ENCODE measurements at places on chromosomes 4 and X. TPM values are rescaled to one million over a fixed set of nuclear protein-coding genes. Genes with fewer than 3 reads are reported as not detected.

- no peaks in the 10 kb centered on the region for H3K27me3 ChIP-seq
- DNase-seq = no peak
- no peak overlapping the region for H3K4me3 ChIP-seq
- H3K4me1 ChIP-seq = no peaks in the 10 kb centered on the region
- H3K36me3 ChIP-seq = no peaks in the 10 kb centered on the region
Observed at GRCh38 chr4:134798573-134798972, 597.0 kb upstream of the PABPC4L start.

GRCh38 chr4:113256946-113257345, 207.5 kb downstream of the ANK2 start:
- DNase-seq = no peak
- H3K27ac ChIP-seq = no peak overlapping the region
- H3K4me1 ChIP-seq = no peaks in the 10 kb centered on the region
- no peak overlapping the region for H3K4me3 ChIP-seq
- H3K36me3 ChIP-seq = no peaks in the 10 kb centered on the region

GRCh38 chrX:45267007-45267406, 66.3 kb upstream of the DIPK2B start:
- no peak for DNase-seq
- no peak overlapping the region for H3K4me3 ChIP-seq
- no peaks in the 10 kb centered on the region for H3K36me3 ChIP-seq
- H3K4me1 ChIP-seq = no peaks in the 10 kb centered on the region

DNA sequence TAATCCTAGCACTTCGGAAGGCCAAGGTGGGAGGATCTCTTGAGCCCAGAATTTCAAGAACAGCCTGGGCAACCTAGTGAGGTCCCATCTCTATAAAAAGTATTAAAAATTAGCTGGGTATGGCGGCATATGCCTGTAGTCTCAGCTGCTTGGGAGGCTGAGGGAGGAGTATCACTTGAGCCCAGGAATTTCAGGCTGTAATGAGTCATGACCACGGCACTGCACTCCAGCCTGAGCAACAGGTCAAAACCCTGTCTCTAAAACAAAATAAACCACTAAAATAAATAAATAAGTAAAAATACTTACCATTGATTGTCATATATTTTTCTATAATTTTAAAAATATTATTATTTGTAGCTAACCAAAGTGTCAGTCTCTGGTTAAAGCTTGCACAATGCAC, 315.6 kb upstream of the SMIM31 start:
- H3K4me3 ChIP-seq = no peak overlapping the region
- no peaks in the 10 kb centered on the region for H3K36me3 ChIP-seq
- no peaks in the 10 kb centered on the region for H3K27me3 ChIP-seq
- DNase-seq = no peak

- H3K27me3 ChIP-seq = no peaks in the 10 kb centered on the region
- no peak overlapping the region for H3K27ac ChIP-seq
- H3K4me1 ChIP-seq = no peaks in the 10 kb centered on the region
- H3K36me3 ChIP-seq = no peaks in the 10 kb centered on the region
Observed at GRCh38 chr4:179110356-179110755, 1668.1 kb upstream of the AGA start.

DNA sequence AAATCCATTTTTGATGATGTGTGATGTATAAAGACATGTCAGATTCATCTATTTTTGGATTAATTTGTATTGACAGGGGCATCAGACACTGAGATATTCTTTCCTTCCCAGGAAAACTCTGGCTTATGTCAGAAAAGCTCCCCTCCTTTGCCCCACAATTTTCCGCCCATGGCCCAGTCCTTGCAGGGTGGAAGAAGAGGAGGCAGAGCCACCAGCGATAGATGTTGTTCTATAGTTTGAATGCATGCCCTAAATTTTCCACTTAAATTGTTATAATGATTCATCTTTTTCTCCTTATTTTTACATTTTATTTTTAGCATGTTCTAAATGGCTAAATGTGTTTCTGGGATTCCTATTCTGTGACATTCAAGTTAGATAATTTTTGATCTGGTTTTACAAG, 149.3 kb downstream of the ARAP2 start:
- H3K4me1 ChIP-seq = no peaks in the 10 kb centered on the region
- no peaks in the 10 kb centered on the region for H3K36me3 ChIP-seq
- DNase-seq = no peak
- H3K27ac ChIP-seq = no peak overlapping the region

Gene SUPT20HL2
- total RNA-seq = not detected

Gene ESX1
- total RNA-seq = not detected

Gene AR
- total RNA-seq = 10.2 TPM

Gene MAGEE1
- 3.4 TPM for total RNA-seq

Gene GATA1
- not detected for total RNA-seq

GRCh38 chr4:65393078-65393477, 277.2 kb downstream of the EPHA5 start:
- no peak overlapping the region for H3K27ac ChIP-seq
- no peaks in the 10 kb centered on the region for H3K4me1 ChIP-seq
- no peak overlapping the region for H3K4me3 ChIP-seq
- H3K27me3 ChIP-seq = no peaks in the 10 kb centered on the region
- no peak for DNase-seq

GRCh38 chrX:6228720-6229119, at the start of gene NLGN4X:
Gene NLGN4X (minus strand): TSS chrX:6228867. CDS start chrX:6151466, 77,401 bp downstream.
- no peaks in the 10 kb centered on the region for H3K36me3 ChIP-seq
- no peak within 1 kb of the TSS for H3K27ac ChIP-seq
- peaks cover 7% of the 10 kb centered on the region for H3K4me1 ChIP-seq
- no peak within 1 kb of the TSS for H3K4me3 ChIP-seq
- peaks cover 39% of the 10 kb centered on the region for H3K27me3 ChIP-seq
- DNase-seq = no peak

DNA sequence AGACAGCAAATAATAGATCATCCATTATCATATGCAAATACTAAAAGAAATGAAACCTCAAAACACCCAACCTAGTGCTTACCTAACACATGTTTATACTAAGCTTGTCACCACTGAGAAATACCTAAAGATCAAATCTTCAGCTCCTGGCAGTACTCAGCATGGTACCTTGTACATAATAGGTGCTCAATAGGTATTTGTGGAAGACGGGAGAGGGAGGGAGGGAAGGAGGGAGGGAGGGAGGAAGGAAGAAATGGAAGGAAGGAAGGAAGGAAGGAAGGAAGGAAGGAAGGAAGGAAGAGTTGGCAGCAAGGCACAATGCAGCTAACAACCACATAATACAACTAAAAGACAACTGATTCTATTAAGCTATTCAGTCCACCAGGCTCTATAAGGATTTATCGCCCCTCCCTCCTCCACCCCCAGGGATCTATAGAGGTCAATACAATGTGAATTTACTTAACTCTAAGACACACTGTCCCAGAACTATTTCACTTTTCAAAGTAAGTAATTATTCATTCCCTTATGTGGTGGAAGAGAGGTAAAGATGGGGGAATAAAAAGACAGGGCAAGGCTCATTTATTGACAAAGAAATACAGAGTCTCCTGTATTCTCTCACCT, 328.9 kb downstream of the PAPSS1 start:
- H3K27me3 ChIP-seq = no peaks in the 10 kb centered on the region
- no peak overlapping the region for H3K4me3 ChIP-seq
- peaks cover 8% of the 10 kb centered on the region for H3K4me1 ChIP-seq
- DNase-seq = no peak

DNA sequence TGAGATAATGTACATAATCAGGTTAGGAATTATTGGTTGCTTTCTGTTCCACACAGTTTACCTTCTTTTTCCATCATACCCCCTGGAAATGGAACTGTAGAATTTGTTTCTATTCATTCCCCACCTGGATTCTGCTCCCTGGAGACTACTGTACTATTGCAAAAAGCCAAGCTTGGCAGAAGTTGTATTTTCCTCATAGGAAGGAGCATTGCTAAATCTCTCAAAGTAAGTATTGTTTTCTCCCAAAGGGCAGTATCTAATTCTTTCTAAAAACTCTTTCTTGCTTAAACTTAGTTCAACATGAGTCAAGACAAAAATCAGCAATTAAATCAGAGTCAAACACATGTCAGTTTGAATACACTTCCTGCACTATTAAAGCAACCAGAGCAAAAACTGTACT, 136.2 kb downstream of the CDS1 start:
- no peak overlapping the region for H3K27ac ChIP-seq
- no peak overlapping the region for H3K4me3 ChIP-seq
- H3K36me3 ChIP-seq = peaks cover 41% of the 10 kb centered on the region
- peaks cover 1% of the 10 kb centered on the region for H3K4me1 ChIP-seq

DNA sequence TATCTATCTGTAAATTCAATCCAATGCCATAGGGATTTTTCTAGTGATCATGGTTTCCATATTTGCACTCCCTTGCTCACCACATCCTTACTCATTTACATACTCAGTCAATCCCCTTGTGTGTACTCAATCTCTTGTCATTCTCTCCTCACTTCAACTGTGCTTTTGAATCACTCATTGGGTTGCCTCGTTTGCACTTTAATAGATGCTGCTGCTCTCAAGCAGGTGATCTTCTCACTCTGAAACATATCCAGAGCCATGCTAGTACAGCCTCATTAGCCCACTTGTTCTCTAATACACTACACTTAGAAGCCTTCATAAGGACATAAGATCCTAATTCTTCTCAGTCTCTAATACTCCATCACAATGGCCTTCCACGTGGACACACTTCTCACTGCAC, 507.9 kb downstream of the TECRL start:
- no peak overlapping the region for H3K27ac ChIP-seq
- DNase-seq = no peak
- H3K4me1 ChIP-seq = no peaks in the 10 kb centered on the region
- H3K27me3 ChIP-seq = no peaks in the 10 kb centered on the region
- H3K36me3 ChIP-seq = no peaks in the 10 kb centered on the region

Gene DMD
- total RNA-seq = 334 TPM

DNA sequence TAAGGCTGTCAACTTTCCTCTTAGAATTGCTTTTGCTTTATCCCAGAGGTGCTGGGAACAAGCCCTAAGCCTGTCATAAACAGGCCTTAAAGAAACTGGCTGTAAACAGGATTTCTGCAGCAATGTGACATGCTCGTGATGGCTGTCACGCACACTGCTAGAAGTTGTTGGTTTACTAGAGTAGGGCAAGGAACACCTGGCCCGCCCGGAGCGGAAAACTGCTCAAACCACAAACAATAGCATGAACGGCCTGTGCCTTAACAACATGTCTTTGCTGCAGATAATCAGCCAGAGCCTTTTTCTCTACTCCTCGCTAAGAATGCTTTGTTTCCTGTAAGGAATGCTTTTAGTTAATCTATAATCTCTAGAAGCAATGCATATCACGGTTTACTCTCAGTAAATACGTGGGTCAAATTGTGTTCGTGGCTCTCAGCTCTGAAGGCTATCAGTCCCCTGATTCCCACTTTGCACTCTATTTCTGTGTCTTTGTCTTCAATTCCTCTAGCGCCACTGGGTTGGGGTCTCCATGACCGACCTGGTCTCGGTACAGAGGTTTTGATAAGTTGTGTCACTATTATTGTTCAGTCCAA, 318.3 kb downstream of the GLUD2 start:
- H3K27me3 ChIP-seq = no peaks in the 10 kb centered on the region
- no peak overlapping the region for H3K4me3 ChIP-seq
- H3K36me3 ChIP-seq = no peaks in the 10 kb centered on the region
- DNase-seq = no peak
- H3K27ac ChIP-seq = no peak overlapping the region

DNA sequence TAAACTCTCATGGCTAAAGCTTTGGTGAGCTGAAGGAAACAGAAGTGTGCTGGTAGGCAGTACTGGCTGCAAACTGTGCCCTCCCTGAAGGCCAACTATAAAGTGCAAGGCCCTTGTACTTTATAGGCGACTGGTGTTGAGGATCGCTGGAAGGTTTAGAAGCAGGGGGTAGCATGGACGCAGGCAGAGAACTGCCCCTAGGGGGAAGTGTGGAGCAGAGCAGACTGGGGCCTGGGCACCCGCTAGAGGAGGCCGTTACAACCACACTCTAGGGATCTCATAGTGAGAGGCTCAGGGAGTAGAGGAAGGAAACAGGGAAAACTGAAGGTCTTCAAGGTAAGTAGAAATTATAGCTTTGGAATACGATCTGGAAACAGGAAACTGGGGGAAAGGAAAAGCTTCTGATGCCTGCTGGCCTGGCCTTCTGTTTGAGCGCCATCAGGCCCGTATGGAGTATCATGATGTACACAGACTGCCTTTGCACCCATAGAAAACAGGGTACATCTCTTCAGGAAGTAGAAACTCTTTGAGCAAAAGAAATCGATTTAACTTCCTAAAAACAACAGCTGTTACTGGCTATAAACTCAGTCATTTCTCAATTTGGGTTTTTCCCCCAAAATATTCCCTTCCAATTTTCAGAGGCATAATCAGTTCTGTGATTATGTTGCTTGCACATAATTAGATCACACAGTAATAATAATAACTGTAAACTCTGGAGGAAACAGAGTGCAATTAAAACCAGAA, 23.9 kb upstream of the TMSB4X start:
- H3K4me3 ChIP-seq = no peak overlapping the region
- H3K27me3 ChIP-seq = no peaks in the 10 kb centered on the region
- H3K4me1 ChIP-seq = peaks cover 42% of the 10 kb centered on the region
- H3K27ac ChIP-seq = peak overlapping the region; percentile 47

Gene HTN1
- not detected for total RNA-seq

- peaks cover 16% of the 10 kb centered on the region for H3K4me1 ChIP-seq
- no peak for DNase-seq
- H3K4me3 ChIP-seq = no peak overlapping the region
- no peaks in the 10 kb centered on the region for H3K36me3 ChIP-seq
- H3K27ac ChIP-seq = peak overlapping the region; percentile 13
Observed at GRCh38 chr4:147286846-147287587, 193.9 kb upstream of the EDNRA start.

DNA sequence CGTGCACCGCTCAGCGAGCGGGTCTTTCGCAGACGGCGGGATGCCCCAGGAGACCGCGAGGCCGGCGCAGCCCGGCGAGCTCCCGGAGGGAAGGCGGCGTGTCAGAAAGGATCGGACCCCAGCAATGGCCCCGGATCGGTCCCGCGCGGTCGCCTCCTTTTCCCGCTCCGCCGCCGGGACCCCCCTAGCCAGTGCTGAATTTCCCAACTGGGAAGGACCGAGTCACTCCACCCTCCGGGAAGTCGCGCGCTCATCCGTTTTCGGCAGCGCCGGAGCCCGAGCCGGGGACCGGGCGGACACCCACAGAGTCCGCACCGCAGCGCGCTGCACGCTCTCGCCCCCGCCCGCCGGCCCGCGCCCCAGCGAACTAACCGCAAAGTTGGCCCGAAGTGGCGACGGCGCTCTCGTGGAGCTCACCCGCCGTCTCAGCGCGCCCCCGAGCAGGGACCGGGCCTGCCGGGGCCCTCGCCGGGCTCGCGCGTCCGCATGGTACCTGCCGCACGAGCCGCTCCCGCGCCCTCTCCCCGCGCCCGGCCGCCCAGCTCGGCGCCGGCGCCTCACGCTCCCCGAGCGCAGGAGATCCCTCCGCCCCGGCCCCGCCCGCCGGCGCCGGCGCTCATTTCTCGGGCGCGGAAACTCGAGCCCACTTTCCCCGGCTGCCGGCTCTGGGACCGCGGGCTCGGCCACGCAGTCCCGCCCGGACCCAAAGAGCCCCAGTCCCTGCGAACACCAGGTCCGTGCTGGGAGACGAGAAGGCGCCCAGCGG, at the start of gene FAT1:
Gene FAT1 (minus strand): TSS at position 565 of the 766 bp plus-strand sequence. CDS start 14,029 bp downstream, outside the sequence.
- H3K27me3 ChIP-seq = no peaks in the 10 kb centered on the region
- DNase-seq = peak; percentile 92
- H3K36me3 ChIP-seq = no peaks in the 10 kb centered on the region

- DNase-seq = no peak
- H3K36me3 ChIP-seq = no peaks in the 10 kb centered on the region
- H3K4me3 ChIP-seq = no peak overlapping the region
- no peak overlapping the region for H3K27ac ChIP-seq
Observed at GRCh38 chrX:96763608-96764007, 79.0 kb downstream of the DIAPH2 start.

Gene HGFAC
- 0.50 TPM for total RNA-seq
